ENCODE measurements at places on chromosomes 6 and 20.

DNA sequence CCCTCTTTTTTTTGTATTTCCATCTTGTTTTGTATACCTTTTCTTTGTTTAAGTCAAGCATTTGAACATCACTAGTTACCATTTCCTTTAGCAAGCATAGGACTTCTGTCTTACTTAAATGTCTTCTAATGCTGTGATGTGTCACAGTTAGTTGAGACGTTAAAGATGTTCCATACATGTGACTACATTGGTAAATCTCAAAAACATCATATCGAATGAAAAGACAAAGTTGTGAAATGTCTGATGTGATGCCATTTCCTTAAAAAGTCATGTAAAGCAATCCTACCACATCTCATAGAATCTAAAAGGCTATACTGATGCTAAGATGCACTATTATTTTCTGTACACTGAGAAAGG is 26.8 kb downstream of the SLC16A10 start:
- no peak for DNase-seq

GRCh38 chr6:126027601-126028000 is 41.3 kb downstream of the TRMT11 start:
- no peak for DNase-seq

GRCh38 chr6:160387916-160388643 is 39.9 kb downstream of the SLC22A3 start:
- no peak for DNase-seq

DNA sequence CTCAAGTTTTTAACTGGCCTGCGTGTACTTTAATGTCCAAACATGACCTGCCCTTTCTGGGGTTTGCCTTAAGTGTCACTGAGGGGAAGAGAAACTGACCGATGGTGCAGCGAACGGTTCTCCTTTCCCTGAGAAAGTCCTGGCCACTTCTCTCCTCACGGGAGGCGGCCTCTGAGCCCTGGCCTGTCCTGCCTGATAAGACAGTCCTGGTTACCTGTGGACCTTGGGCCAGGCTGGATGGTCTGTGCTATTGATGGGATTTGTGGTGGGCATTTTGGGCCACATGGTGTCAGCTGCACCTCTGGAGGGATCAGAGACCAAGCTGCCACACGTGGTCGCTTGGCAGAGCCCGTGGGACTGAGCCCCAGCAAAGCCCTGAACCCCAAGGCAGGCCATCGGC is 11.6 kb upstream of the NTSR1 start:
- DNase-seq, result no peak

GRCh38 chr6:108353853-108354252 is 59.0 kb downstream of the AFG1L start:
- DNase-seq, result no peak

DNA sequence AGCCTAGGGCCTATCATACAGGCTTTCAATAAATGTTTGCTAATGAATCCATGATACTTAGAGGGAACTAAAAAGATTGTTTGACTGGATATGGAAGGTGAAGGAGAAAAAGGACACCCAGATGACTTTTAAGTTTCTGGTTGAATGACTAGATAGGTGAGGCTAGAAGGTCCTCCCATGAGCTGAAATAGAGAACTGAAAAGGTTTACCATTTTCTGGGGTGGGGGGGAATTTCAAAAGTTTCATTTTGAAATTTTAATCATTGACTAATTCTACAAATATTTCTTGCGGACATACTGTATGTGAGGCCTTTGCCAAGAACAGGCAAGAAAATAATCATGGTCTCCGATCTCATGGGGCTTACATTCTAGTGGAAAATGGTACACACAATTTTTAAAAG is 17.9 kb upstream of the ZBTB2 start:
- DNase-seq, result no peak

- no peak for DNase-seq
These were observed 51.1 kb downstream of the FGD2 start for GRCh38 chr6:37056439-37057127.

DNA sequence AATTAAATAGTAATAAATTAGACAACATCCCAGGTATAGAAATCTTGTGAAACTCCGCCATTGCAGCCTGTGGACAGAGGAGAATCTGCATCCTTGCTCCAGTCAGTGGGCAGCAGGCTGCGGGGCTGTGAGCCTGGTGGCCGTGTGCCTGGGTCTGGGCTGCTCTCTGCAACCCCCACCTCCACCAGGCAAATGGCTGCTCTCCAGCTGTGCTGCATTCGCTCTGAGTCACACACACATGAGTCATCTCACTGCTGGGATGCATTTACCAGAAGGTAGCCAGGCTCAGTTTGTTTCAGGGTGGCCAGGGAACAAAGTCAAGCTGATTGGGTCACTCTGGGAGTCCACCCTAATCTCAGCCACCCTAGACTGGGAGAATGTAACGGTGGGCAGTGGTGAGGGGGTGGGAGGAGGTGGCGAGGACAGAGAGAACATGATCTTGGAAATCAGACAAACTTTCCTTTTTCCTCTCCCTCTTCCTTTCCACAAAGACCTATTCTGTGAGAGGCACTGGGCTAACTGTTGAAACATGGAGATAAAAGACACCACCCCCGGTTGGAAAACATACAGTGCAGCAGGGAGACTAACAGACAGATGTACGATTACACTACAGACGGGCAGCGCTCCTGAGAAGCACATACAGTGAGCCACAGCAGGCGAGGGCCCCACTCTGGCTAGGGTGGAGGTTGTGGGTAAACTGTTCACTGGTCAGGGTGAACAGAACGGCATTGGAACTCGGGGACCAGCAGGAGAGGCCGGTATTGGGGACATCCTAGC is 59.2 kb downstream of the TRAM2 start:
- DNase-seq, result peak; percentile 76

DNA sequence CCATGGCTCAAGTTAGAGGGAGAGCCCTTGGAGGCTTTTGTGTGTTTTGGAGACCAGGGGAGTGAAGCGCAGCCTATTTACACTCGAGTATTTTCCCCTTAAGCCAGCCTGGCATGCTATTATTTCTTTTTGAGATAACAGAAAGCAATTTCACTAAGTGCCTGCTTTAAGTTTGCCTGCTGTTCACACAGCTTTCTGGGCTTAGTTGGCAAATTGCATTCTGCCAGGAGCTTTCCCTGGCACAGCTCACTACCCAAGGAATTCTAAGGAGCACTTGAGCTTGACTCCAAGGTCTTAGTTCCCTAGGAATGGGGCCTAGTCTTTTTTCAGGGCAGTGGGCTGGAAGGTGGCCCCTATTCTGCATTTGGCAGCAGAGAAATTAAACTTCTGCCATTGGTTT is 19.0 kb upstream of the ASXL1 start:
- DNase-seq, result no peak

GRCh38 chr6:48474830-48475229 is 363.8 kb upstream of the PTCHD4 start:
- no peak for DNase-seq

- DNase-seq, result no peak
These were observed 98.0 kb downstream of the TTLL2 start for GRCh38 chr6:167422934-167423333.

DNA sequence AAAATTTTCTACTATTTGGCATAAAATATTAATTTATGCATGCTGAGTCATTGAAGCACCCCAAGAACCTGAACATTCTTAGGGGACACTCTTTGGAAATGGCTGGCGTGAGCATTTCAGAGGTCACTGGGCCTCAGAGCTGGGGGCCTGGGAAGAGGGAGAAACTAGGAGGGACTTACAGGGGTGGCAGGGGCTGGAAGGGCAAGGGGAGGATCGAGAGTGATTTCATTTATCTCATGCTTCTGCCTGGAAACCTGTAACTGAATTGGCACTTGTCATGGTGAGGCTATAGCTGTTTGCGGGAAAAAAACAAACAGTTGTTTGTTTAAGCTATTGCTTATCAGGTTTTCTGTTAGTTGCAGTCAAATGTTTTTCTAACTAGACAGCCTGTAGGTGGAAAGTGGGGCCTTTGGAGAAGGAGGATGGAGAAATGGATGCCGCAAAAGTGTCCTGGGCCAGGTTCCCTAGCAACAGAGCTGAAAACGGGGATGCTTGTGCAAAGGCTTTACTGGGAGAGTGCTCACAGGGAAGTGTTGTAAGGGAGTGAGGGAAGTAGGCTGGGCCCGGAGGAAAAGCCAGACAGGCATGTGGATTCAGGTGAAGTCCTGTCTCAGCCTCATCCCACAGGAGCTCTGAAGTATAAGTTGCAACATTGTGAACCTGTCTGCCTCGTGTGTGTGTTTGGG is 36.4 kb upstream of the KAT14 start:
- DNase-seq, result no peak

DNA sequence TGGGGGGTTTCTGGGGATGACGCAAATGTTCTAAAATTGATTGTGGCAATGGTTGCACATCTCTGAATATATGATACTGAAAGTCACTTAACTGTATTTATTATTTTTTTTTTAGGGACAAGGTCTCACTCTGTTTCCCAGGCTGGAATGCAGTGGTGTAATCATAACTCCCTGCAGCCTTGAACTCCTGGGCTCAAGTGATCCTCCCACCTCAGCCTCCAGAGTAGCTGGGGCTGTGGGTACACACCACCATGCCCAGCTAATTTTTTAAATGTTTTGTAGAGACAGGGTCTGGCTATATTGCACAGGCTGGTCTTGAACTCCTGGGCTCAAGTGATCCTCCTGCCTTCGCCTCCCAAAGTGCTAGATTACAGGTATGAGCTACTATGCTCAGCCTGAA is 33.4 kb downstream of the NOL4L start:
- no peak for DNase-seq

DNA sequence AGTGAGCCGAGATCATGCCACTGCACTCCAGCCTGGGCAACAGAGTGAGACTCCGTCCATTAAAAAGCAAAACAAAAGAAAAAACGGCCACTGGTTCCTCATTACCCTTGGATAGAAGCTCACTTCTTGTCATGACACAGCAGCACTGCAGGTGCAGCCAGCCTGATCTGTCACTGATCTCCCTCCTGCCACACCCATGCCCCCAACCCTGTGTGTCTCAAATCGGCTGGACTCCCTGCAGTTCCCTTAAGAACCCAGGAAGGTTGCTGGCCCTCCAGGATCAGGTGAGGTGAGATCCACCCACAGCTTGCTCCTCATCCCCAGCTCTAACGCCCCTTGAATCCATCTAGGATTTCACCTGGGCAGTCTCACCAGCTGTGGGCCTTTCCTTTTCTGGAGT is 26.3 kb upstream of the NNAT start:
- no peak for DNase-seq

- DNase-seq, result no peak
These were observed 36.8 kb downstream of the GNAS start for GRCh38 chr20:58889334-58889760.

DNA sequence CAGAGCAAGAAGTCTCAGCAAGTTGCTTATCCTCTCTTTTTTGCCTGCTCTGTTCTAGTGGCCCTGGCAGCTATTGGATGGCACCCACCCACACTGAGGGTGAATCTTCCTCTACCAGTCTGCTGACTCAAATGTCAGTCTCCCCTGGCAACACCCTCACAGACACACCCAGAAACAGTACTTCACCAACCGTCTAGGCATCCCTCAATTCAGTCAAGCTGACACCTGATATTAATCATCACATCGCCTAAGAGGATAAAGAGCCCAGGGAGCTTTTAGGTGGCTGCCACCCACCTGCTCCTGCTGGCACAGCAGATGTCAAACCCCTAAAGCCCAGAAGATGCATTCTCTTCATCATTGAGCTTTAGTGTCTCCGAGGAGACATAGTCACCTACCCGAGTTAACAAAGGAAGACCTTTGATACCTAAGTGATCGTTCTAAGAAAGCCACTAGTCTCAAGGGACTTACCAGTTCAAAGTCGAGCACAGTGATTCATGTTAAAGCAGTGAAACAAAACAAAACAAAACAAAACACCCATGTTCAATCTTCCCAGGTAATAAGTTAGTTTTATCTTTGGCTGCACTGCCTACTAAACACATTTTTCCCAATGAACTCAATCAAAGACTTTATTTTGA is 97.7 kb upstream of the KCNQ5 start:
- DNase-seq, result no peak

DNA sequence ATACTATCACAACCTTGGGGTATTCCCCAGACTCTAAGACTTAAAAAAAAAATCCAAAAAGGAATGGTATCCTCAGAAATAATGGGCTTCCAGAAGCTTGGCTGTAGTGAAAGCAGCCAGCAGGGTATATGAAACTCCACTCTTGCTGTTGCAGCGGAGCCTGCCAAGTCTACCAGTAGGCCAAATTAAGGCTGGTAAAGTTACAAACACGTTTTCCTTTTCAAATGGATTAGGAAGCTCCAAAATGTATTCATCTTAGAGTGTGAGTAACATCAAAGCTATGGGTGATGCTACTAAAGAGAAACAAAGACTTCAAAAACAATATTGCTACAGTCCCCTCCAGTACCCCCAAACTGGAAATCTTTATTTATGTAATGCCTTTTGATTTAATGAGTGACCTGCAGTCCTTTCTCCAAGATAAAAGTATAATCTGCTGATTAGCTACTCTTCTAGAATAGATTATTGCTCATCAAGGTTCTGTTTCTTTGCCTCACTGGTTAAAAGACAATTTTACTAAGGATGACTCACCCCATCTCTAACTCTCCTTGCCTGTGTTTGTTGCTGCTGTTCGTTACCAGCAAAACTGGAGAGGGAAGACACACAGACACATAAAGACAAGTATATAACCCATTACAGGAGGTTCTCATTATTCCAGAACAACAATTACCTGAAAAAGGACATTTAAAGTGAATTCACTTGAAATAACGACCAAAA is 84.9 kb downstream of the BTBD9 start:
- DNase-seq, result no peak

- DNase-seq, result no peak
These were observed 162.5 kb downstream of the TRMT11 start for GRCh38 chr6:126148853-126149252.

GRCh38 chr6:118939683-118940082 is 4.7 kb upstream of the MCM9 start:
- DNase-seq, result no peak

DNA sequence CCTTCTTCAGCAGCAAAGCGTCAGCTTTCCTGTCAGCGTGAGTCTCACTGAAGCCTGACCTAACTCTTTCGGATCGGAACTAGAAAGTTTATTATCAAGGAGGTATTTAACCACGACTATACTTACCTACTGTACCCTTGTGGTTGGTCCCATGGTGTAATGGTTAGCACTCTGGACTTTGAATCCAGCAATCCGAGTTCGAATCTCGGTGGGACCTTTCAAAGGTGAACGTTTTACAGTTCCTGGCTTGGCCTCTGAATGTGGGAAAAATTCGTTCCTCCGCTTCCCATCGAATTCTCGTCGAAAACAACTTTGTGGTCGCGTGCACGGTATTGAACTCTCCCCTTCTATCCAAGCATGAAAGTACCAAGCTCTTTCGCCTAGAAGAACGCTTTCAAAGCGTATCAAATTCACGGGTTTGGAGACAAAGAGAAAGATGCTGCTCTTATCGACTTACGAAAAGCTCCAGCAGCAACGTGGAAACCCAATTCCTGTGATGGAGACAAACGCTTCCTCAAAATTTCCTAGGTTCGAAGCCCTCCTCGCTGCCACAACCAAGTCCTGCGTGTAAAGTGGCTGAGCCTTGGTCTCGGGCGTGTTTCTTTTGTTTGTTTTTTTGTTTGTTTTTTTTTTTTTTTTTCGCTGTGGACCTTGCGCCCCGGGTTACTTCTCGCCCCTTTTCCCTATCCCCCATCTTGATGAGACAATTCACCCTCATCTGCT is 63.7 kb downstream of the GPX5 start:
- DNase-seq, result peak; percentile 32

- DNase-seq, result no peak
These were observed 35.1 kb downstream of the NOX3 start for GRCh38 chr6:155420492-155420891.
